ENCODE measurements at places on chromosomes 6 and 20.

DNA sequence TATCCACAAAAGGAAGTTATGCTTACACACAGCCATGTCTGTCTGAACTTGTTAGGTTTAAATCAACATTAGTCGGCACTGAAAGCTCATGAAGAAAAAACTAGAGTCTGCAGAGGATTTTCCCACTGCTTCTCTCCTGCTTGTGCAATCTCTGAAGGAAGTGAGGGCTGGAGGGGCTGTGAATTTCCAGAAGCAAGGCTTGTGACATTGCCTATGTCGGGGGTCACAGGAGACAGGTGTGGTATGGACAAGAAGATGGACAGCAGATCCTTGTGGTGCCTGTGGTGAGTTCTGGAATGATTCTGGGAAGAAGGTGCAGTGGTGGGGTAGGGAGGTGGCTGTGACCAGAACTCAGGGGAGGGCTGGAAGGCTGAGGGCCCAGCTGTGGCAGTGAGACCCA lies 84.3 kb upstream of the TRAF3IP2 start:
- no peak for DNase-seq

GRCh38 chr6:108071736-108072276 lies 2.7 kb downstream of the OSTM1 start:
- DNase-seq = no peak

- DNase-seq = no peak
Measured at GRCh38 chr6:145699462-145699861, 35.9 kb downstream of the EPM2A start.

- no peak for DNase-seq
Measured at GRCh38 chr20:45518282-45518681, 2.9 kb upstream of the SPINT3 start.

DNA sequence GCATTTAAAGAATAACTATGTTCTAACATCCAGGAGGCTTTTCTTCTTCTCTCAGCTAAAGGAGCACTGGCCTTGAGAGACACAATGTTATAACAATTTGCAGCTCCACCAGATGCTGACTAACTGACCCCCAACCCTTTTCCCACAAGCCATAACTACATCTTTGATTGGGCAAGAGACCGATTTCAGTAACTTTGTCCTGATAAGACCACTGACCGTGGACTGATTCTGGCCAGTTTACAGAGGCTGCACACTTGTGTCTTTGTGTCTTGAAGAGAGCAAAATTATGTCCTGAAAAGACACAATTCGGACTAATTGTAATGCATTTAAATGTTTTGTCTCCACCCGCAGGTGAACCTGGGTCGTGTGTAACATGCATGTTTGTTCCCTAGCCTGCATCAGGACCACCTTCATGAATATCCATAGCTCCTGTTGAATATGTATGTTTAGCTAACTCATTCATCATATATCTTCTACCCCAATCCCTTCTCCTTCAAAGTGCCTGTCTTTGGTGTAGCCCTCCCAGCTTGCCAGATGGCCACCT lies 22.3 kb downstream of the ABRACL start:
- no peak for DNase-seq

DNA sequence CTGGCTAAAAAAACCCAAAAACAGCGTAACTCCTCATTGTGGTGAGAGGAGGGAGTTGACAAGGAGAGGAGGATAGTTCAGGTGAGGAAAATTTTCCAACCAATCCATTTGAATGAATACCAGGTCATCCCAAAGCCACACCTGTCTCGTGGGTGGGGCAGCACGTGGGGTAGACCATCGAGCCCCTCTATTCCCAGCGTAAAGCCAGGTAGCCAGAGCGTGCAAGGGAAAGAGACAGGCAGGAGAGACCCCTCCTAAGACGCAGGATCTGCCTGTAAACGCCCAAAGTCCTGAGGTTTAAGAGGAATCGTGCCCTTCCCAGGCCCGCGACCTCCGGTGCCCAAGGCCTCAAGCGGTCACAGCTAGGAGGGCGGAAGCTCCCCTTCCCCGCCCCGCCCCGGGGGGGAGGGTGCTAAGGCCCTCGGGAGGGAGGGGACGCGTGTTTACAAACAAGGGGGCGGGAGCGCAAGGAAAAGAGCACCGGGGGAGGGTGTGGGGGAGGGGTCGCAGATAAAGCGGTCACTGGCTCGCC lies 712 bp downstream of the RXRB start:
- no peak for DNase-seq

- no peak for DNase-seq
Measured at GRCh38 chr20:58570204-58570859, 55.1 kb upstream of the APCDD1L start.

DNA sequence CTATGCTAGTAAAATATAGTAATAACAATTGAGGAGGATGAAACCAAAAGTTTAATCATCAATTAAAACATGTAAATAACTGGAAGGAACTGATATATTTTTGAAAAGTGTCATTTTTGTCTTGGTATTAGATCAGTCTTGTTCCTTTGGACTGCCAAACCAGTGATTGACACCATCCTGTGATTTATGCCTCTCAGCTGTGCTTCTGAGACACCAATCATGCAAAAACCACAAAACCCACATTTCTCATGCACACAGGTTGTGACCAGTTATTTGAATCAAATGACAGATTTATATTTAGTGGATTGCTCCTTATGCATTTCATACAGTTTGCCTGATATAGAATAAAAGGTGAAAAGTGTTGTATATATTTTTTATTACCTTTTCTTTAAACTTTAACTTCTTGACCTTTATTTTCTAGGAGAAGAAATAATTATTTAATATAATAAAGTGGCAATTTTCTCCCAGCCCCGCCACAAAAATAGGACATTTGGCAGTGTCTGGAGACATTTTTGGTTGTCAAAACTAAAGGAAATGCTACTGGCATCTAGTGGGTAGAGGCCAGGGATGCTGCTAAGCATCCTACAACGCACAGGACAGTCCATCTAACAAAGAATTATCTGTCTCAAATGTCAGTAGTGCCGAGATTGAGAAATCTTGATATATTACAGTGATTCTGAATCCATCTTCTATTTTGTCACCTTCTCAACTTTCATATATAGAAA lies 383.6 kb downstream of the BCKDHB start:
- DNase-seq = no peak

DNA sequence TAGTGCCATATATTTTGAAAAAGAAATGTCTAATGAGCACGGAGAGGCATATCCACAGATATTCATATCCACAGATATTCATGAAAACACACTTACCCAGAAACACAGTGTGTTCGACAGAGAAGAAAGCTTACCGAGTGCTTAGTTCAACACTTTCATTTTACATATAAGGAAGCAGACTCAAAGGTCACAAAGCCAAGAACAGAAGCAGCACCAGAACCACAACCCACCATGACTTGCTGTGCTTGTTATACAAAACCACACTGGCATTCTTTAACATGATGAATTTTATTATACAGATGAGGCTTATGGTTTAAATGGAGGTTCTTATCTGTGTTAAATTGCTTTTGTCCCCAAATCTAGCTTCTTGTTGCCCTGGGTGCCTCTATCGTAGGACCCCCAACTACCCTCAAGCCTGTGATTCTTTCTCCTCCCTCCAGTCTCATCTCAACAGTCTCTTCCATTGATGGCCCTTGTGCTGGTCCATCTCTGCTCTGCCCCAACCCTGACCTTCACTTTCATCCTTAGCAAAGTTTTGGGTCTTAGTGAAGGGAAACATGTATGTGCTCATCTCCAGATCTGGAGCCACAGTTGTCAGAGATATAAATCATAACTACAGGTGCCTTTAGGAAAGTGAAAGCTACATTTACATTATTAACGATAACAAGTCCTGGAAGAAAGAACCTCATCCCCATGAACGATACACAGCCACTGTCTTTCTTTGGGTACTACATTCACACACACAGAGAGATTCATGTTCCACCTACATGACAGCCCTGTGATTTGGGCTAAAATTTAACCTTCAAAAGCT lies 40.0 kb downstream of the SF3B5 start:
- no peak for DNase-seq

DNA sequence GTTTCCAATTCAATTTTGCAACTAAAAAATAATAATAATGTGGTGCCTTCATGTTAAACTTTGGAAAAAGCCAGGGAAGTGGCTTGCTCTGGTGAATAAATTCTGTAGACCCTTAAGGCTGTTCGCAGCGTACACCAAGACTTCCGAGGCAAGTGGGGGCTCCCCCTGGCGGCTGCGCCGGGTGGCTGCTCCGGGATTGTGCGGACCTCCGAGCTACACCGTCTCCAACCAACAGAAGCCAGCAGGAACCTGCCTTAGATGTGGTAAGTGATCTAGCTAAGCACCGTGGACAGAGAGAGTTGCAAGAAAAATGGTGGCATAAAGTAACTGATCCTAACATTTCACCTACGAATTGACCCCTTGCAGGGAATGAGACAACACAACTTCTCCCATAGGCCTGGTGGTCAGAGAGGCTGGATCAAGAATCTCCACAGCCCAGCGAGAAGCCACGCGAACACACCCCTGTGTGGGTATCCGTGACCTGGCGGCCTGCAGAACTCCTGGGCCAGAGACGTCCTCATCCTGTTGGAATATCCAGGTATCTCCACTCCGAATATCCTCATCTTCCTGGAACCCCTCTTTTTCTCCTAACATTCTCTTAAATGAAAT lies 69.6 kb downstream of the TBXT start:
- peak; percentile 14 for DNase-seq

DNA sequence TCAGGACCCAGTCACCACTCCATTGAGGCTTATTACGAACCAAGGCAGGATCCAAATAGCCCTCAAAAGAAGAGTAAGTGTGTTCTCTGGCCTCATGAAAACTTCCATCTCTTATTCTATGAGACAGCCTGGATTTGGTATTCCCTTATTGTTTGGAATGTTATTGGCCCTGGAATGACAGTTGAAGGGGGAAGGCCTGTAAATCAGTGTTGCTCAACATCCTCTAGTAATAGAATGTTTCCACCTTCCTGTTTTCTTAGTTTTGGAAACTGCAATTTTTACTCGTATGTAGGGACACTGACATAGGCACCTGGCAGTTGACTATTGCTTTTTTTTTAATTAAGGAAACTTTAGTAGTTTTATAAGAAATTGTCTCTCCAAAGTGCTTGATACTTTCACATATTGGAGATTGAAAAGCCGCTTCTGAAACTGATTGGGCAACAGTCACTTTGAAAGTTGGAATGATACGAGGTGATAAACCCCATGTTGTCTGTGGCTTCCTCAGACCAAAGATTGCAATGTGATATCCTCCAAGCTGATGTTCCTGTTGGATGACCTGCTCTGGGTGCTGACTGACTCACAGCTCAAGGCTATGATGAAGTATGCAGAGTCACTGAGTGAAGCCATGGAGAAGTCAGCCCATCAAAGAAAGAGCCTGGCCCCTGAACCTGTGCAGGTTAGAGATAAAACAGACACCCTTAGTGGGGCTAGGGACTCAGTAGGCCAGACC lies 43.1 kb downstream of the BLTP3A start:
- DNase-seq = no peak

- no peak for DNase-seq
Measured at GRCh38 chr20:61674688-61675087, 391.0 kb downstream of the TAF4 start.

GRCh38 chr20:4957939-4958362 lies 43.4 kb downstream of the SLC23A2 start:
- no peak for DNase-seq

GRCh38 chr20:38926934-38927616 lies 858 bp downstream of the FAM83D start:
- no peak for DNase-seq

GRCh38 chr6:82617648-82618047 lies 254.0 kb downstream of the TPBG start:
- DNase-seq = no peak

- DNase-seq = no peak
Measured at GRCh38 chr6:76574746-76575145, 502.3 kb upstream of the IMPG1 start.

GRCh38 chr6:144335311-144335861 lies 50.3 kb downstream of the UTRN start:
- no peak for DNase-seq

- DNase-seq = no peak
Measured at GRCh38 chr6:42532038-42532669, 31.7 kb upstream of the UBR2 start.

DNA sequence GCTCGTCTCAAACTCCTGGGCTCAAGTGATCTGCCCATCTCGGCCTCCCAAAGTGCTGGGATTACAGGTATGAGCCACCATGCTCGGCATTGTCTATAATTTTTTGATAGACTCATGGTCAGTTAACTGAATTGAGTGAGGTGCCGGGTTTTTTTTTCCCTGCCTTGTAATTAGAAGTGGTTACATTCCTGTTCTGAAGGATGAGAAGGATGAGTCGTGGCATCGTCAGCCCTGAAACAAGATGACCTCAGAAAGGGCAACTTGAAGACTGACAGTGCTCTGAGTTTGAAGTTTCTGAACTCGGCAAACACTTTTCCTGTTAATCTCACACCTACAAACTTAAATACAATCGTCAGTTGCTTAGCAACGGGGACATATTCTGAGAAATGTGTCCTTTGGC lies 158.7 kb upstream of the PDE10A start:
- no peak for DNase-seq

GRCh38 chr6:3438190-3439167 lies 18.4 kb downstream of the SLC22A23 start:
- peak; percentile 79 for DNase-seq

- DNase-seq = no peak
Measured at GRCh38 chr20:2156224-2156623, 54.6 kb downstream of the STK35 start.

DNA sequence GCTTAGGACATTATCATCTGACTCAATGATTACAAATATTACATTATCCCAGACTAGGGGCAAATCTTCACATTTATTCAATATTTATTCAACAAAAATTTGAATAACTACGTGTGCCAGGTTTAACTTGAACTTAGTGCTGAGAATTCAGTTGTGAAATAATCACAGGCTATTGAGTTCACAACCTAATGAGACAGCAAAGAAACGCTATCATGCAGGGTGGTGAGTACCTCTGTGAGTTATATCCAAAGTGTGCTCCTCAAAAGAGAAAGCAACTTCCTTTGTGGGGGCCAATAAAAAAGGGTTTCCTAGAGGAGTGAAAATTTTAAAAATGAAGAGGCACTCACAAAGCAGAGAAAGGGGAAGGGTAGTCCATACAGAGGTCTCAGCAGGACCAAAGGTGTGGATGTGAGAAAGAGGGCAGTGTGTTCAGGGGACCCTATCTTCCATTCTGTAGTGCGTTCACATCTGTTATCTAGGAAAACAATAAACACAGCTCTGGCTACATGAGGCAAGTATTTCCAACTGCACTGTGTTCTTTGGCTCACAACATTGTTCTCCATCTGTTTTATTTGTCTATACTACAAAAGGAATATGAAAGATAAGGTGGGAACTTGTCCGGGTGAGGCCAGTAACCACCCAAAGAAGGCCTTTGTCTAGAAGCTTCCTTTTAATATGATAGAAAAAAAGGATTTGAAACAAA lies 155.4 kb upstream of the MARCKS start:
- no peak for DNase-seq

GRCh38 chr20:23356203-23356602 lies 5.6 kb downstream of the NXT1 start:
- DNase-seq = no peak

- no peak for DNase-seq
Measured at GRCh38 chr6:11198663-11199603, 33.5 kb downstream of the NEDD9 start.

Data from AG04449 (cell line).